ENCODE measurements at places on chromosomes 7 and 10.
A peak's percentile ranks its signal among the peaks of the same experiment; 100 is the strongest.

- DNase-seq: no peak
Observed at GRCh38 chr10:115829521-115830205, 443.3 kb downstream of the GFRA1 start.

- no peak for DNase-seq
Observed at GRCh38 chr10:21092683-21093524, 195.8 kb upstream of the NEBL start.

GRCh38 chr7:23539494-23539907 lies 7.7 kb upstream of the TRA2A start:
- peak; percentile 7 for DNase-seq

DNA sequence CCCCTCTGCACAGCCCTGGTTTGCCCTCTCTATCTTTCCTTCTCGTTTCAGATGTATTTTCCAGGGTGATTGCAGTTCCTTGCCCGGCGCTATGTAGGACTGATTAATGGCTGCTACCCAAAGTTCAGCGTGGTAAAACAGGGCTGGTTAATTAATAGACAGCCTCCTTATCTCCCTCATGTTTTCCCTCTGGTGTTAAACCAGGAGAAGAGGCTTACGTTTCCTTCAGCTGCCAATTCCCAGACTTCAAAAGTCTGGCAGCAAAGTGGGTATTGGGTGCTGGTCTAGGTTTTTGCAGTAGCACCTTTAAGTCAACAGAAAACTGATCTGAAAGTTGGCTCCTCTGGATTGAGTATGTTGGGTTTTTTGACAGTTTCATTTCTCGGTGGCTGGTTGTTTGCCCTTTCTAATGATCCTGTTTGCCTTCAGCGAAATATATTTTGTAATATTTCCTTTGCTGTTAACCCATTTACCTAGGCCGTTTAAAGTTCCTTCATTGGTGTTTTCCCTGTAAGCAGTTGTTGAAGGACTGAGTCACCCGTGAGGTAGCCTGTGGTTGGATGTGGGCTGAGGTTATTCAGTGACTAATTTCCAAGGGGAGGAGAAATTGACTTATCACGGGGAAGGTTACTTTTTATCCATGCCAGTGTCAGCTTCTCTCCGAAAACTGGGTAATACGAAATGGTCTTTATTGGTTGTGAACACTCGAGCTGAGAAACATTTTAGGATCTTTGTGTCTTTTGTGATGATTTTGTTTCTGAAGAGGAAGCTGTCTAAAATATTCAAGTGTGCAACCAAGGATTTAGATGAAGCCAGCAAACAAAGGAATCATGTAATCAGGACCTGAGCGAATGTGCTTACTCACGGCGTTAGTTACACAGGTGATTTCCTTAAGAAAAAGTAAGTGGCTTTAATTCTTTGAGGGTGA lies 257.2 kb downstream of the KIAA1217 start:
- peak; percentile 24 for DNase-seq

DNA sequence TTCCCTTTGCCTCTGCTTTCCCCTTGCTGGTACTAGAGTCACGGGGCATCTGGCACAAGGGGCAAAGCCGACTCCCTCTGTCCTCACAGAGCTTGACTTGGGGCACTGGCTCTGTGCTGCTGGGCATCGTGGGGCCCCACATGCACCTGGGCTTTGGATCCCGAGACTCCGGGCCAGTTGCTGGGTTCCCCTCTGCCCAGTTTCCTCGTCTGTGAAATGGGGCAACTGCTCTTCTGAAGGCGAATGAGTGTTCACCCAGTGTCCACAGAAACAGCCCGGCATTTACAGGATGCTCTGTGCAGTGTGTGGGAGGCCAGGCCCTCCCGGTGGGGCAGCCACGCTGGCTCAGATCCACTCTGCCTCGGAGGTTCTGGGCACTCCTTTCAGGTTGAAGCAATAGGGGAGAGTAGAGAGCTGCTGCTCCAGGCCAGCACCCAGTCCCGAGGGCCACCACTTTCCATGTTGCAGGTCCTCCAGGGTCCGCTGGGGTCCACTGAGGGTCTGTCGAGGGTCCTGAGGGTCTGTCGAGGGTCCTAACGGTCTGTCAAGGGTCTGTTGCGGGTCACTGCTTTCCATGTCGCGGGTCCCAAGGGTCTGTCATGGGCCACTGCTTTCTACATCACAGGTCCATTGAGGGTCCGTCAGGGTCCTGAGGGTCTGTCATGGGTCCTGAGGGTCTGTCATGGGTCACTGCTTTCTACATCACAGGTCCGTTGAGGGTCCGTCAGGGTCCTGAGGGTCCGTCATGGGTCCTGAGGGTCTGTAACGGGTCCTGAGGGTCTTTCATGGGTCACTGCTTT lies 103.6 kb downstream of the VIPR2 start:
- no peak for DNase-seq

- DNase-seq: no peak
Observed at GRCh38 chr7:148967032-148967372, 61.3 kb downstream of the PDIA4 start.

- no peak for DNase-seq
Observed at GRCh38 chr7:74307738-74308505, 18.7 kb downstream of the CLIP2 start.

DNA sequence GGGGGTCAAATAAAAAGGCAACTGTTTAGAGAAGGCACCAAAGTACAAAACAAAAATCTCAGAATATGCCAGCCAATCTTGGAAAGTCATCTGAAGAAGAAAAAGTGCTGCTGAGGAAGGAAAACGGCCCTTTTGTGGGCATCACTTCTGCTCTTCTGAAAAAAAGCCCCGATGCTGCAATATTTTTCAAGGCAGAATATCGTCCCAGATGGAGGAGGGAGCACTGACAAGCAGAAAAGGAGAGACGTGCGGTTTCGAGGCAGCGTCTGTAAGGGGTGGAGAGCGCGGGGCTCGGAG lies 959 bp upstream of the ATRNL1 start:
- no peak for DNase-seq

DNA sequence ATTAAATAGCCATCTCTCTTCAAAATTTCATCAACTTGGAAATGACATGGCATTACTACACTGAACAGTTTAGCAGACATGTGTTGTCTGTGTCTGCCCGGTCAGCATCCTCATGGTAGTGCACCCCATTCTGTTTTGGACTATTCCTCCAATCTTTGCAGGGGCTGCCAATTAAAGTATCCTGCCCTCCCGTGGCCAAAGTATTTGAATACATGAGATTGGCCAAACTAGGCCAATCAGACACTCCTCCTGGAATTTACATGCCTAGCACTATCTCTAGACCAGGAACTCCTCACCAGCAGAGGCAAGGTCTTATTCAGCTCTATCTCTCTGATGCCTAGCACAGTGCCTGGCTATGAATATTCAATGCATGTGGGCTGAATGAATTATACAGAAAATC lies 4.4 kb downstream of the SHTN1 start:
- no peak for DNase-seq

- DNase-seq: no peak
Observed at GRCh38 chr7:45973725-45974532, 52.9 kb upstream of the IGFBP3 start.

DNA sequence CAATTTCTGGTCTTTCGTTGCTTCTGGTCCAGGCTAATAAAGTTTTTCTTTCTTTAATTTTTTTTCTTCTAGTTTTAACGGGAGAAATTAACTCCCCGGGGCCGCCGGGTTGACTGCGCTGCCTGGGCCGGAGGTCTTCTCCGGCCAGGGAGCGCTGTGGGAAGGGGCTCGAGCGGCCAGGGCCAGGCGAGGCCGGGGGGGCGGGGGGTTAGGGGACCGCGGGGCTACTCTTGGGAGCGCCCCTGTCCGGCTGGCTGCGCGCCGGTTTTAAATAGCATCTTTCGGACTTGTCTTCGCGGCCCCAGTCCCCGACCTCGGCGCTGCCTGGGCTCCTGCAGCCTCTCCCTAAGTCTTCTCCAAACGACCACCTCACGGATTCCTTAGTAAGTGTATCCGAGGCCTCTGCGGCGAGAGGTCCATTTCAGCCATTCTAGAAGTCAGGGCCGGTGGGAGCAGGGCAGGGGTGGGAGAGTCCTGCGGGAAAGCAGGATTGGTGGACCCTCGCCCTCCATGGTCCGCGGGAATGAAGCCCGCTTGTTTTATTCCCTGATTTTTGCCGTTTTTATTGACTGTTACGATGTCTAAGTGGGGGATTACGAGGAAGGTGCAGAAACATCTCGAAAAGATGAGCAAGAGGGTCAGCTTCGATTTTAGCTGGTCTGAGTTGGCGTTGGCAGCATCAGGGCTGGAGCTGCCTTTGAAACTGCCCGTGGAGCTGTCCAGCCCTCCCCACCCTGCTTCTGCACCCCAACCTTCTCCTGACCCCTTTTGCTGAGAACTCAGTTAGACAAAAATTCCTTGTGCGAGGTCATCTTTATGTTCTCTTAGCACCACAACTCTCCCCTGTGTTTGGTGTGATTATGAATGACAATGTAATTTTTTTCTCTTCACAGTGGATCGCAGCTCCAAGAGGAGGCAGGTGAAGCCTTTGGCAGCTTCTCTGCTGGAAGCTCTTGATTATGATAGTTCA lies 555 bp downstream of the PHF14 start:
- peak; percentile 11 for DNase-seq

DNA sequence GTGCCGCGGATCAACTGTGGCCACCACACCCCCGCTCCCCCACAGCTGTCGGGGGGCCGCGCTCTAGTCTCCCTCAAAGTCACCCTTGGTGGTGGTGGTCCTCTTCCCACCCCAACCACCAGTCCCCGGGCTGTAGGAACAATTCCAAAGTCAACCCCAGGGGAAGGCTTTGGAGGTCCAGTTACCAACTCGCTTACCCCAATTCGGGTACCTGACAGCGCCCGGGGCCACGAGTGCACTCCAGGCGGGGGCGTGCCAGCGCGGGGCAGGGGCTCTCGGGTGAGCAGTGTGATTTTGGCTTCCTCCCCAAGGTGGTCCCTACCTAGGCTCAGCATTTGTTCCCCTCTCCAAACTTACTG lies 584 bp upstream of the ZMIZ1 start:
- peak; percentile 34 for DNase-seq

DNA sequence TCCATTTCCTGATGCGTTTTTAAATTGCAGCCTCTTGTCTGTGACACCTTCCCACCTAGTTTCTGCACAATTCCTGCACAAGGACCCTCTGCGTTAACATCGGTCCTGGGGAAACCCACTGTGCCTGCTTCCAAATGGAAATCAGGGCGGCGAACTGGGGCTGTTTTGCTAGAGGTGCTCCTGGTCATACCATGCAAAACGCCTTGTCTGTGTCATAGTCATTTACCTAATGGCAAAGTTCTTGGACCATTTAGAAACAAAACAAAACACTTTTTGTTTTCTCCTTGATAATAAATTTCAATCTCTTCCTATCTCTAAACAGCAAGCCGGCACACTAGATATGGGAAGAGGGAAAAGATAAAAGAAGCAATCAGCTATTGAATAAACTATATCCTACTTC lies 206.9 kb upstream of the KLF14 start:
- DNase-seq: no peak

GRCh38 chr7:117755136-117755535 lies 118.1 kb downstream of the CTTNBP2 start:
- no peak for DNase-seq

GRCh38 chr7:148480479-148481146 lies 110.0 kb upstream of the C7orf33 start:
- no peak for DNase-seq

DNA sequence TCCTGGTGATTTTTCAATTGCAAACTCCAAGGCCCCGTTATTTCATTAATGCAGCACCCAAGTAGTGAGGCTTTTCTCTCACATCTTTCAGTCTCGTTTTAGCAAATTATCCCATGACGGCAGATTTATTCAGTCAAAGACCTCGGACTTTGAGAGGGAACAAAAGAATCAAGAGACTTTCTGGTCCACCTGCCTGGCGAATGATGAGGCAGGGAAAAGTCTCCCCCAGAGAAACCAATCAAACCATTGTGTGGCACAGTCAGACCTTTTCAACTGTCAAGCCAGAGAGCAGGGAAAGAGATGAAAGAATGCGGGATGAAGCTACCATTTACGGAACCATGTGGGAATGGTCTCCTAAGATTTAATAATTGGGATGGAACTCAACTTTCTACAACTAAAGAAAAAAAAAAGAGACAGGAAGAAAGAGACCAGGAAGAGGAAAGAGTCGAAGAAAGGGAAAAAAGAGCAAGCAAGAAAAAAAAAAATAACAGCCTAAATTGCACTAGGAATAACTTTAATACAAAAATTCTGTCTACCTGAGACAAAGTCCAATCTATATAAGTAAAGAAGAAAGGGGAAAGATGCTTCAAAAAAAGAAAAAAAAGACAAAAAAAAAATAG lies 22.8 kb downstream of the GLI3 start:
- DNase-seq: no peak

- DNase-seq: no peak
Observed at GRCh38 chr7:44267719-44268421, 57.5 kb downstream of the CAMK2B start.

GRCh38 chr7:134535272-134535918 lies 8.0 kb downstream of the AKR1B10 start:
- DNase-seq: no peak

DNA sequence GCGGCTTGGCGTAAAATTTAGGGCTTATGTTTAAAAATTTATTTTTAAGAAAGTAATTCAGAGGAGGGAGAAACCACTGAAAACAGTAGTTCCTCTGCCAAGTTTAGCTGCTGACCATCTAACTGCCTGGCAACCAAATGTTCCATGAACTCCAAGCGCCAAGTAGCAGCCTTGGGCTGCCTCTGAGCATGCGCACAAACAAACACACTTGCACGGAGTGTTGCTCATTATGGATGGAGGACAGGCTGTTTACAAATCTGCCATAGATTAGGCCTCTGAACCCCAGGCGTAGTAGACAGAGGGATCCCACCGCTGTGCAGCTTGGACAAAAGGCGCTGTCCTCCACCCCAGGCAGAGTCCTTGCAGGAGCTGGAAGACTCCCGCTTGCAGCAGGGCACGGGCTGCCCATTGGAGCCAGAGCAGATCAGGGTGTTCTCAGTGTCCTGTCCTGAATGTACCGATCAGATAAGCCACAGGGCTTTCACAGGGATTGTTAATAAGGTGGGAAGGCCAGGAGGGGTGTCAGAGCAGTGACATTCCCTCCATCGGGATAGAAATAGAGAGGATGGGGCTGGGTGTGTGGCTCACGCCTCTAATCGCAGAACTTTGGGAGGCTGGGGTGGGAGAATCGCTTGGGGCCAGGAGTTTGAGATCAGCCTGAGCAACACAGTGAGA lies 47.7 kb upstream of the LYZL1 start:
- DNase-seq: no peak

- no peak for DNase-seq
Observed at GRCh38 chr10:77043420-77043763, 594.2 kb downstream of the KCNMA1 start.

GRCh38 chr7:2937701-2938513 lies 93.8 kb upstream of the GNA12 start:
- DNase-seq: no peak

GRCh38 chr10:76291175-76291574 lies 859.8 kb downstream of the LRMDA start:
- no peak for DNase-seq

DNA sequence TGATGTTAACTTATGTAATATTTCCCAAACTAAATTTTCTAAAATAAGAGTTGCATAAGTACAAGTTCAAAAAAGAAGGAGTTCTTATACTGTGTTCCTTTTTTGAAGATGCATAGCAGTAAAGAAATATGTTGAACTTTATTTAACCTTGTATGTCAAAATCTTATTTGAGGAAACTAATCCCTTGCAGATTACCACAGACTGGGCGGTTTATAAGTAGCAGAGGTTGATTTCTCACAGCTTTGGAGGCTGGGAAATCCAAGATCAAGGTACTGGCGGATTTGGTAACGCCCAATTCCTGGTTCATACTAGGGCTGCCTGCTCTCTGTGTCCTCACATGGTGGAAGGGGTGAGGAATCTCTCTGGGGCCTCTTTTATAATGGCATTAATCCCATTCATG lies 68.5 kb downstream of the GNAT3 start:
- DNase-seq: no peak
